ENCODE measurements at places on chromosomes 1 and 21.
A peak's percentile ranks its signal among the peaks of the same experiment; 100 is the strongest.

- DNase-seq, result no peak
Measured at GRCh38 chr1:237211031-237211430, 169.0 kb downstream of the RYR2 start.

DNA sequence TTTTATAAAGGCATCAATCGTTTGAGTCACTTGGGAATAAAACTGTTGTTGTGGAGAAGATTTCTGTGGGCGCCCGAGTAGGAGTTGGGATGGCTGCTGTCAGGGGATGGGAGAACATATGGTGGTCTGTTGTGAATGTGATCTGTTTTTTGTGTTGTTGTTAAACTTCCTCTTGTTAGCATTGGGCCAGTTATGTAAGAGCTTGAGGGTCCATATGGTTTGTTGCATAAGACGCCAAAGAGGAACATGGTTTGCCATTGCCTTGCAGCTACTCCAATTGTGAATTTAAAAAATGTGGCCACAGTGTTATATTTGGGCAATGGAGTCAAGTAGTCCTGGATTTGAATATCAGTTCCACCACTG, 136.1 kb upstream of the JUN start:
- DNase-seq, result no peak

- DNase-seq, result no peak
Measured at GRCh38 chr1:30404341-30404740, 319.0 kb downstream of the MATN1 start.

DNA sequence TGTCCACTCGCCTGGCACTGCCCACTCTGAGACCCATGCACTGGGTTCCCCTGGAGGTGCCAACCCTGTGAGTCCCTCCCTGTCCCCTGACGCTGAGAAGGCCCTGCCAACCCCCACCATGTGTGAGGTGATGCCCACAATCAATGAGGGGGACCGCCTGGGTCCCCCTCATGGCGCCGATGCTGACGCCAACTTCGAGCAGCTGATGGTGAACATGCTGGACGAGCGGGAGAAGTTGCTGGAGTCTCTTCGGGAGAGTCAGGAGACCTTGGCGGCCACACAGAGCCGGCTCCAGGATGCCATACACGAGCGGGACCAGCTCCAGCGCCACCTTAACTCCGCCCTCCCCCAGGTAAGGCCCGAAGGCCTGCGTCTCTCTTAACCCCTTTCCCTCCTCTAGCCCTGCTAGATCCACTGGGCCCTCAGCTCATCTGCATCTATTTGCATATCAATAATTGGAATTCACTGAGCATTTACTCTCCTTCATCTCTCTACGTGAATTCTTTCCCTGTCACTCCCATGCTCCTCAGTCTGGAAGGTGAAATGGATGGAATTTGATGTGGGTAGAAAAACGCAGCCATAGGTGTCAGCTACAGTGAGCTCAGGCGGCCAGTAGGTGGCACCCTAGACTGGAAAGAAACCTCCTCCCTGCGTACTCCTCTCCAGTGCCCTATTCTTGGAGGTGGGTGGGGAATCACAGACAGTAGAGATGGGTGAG, 12.8 kb downstream of the PPFIA4 start:
- no peak for DNase-seq

DNA sequence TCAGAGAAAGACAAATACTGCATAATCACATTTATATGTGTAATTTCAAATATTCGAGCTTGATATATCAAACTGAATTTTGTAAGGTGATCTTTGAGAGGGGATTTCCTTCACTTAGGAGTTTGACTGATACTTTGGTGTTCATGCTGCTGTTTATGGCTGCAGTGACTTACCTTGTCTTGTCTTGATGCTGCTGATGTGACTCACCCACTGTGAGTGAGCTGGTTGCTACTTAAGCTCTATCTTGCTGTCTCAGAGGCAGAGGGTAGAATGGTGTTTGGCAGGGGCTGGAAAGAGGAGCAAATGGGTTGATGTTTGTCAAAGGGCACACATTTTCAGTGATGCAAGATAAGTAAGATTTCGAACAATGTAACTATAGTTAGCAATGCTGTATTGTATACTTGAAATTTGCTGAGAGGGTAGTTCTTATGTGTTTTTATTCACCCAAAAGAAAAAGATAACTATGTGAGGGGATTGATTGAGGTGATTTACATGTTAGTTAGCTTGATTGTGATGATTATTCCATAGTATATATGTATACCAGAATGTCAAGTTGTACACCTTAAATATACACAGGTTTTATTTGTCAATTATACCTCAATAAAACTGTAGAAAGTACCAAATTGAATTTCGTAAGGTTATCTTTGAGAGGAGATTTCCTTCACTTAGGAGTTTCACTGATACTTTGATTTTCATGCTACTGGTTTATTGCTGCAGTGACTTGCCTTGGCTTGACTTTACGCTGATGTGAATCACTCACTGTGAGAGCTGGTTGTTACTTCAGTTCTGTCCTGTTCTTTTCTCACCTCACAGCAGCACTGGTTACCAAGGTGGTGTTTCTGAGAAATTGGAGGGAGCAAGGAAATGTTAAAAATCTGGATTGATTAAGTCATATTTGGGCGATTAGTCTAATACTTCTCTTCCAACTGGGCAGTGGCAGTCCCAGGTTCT, 94.5 kb upstream of the SLC5A9 start:
- no peak for DNase-seq

GRCh38 chr21:45997495-45998275, 16.1 kb downstream of the COL6A1 start:
- no peak for DNase-seq

DNA sequence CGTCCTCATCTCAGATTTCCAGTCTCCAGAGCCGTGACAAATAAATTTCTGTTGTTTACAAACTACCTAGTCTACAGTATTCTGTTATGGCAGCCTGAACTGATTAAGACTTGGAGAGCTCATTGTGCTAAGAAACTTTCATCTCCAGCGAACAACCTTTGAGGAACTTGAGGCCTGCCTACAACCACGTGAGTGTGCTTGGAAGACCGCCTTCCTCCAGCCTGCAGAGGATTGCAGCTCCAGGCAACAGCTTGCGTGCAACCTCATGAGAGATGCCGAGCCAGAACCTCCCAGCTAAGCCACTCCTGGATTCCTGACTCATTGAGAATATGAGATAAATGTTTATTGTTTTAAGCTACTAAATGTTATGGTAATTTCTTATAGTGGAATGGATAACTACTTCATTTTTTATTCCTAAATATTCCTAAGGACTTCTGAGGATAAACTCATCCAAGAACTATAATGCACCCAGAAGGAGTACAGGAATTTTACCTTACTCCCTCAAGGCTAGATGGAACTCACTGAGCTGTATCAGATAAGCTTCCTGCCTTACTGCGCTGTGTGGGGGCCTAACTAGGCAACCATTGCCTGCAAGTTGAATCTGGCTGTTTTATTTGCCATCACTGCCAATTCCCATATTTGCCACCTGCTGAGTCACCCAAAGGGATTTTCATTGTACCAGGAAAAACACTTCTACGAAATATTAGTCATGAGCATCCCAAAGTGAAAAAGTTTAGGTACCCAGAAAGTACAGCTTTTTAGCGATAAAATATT, 17.6 kb downstream of the FAM177B start:
- DNase-seq, result no peak

DNA sequence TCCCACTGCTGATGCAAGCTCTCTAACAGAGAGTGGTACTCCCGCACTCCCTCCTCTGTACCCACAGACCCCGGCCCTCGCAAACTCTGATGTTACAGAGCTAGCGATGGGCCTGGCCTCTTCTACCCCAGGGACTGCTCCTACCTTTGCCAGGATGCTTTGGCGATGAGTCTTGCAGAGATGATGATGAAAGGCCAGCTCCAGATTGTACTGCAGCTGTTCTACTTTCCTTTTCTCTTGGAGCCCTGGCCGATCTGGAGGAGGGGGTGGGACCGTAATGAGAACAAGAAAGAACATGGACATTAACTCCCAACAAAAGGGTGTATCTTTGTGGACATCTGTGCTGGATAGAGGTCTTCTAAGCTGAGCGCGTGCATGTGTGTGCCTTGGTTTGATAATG, 6.0 kb upstream of the LINGO4 start:
- DNase-seq, result no peak

GRCh38 chr1:29634324-29634723, 398.0 kb downstream of the PTPRU start:
- DNase-seq, result no peak

GRCh38 chr1:85609976-85610375, 29.4 kb downstream of the CCN1 start:
- no peak for DNase-seq

DNA sequence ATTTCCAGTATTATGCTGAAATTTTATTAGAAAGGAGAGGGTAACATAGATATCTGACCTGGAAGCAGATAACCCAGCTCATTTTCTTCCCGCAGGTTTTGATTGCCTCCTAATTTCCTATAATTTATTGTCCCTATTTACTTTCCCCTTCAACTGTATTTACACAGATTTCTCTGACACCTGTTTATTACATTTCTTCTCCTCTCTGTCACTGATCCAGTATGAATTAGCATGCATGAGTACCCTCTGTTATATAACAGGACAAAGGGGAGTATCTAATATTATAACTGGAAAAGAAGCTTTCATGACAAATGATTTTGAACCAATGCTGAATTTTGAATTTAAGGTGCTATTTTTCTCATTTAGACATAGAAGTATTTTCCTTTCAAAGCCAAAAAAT, 37.4 kb downstream of the DENND1B start:
- DNase-seq, result no peak

DNA sequence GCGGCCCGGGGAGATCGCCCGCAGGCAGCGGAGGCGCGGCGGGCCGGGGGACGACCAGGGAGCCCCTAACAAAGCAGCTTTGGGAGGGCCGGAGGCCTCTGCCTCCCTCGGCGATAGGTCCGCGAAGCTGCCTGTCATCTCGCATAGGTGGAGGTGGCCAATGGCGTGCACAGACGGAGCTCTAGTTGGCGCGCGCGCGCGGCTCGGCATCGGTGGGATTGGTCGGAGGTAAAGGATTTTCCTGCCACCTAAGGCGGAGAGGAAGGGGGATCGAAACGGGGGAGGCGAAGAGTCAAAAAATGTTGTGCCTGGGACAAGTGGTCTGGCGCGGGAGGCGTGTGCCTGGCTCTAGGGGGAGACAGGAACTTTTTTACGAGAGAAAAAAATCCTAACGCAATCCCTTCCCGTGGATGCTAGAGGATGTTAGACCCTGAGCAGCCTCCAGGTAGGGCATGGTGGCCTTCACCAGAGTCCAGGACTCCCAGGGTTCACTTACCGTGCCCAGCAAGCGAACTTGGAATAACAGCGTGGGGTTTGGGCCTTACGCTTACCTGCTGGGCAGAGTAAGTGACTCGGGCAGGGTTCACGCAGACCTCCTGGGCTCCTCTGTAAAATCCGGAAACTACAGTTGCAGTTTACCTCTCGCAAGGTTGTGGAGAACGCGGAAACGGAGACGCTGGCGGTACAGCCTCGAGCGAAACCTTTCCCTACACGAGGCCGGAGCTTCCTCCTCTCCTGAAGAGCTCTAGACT, 99.9 kb upstream of the SOD1 start:
- no peak for DNase-seq

GRCh38 chr1:215863796-215864195, 296.7 kb downstream of the KCTD3 start:
- DNase-seq, result no peak

DNA sequence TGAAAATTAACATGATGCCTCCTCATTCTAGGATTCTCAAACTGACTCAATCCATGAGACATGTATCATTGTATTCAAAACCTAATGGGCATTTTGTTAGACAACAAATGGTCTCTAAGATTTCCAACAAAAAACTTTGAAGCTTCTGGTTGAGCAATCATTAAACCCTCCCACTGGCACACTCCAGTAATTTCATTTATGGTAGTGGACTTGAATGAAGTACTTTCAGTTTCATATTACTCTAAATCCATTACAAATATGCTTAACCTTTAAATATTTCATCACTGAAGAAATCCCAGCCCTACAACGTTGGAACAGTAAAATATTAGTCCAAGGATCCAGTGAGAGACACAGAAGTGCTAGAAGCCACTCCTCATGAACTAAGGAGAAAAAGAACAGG, 43.5 kb downstream of the GBP6 start:
- DNase-seq, result no peak

- DNase-seq, result peak; percentile 52
Measured at GRCh38 chr1:153220606-153221303, 3.4 kb downstream of the PRR9 start.

DNA sequence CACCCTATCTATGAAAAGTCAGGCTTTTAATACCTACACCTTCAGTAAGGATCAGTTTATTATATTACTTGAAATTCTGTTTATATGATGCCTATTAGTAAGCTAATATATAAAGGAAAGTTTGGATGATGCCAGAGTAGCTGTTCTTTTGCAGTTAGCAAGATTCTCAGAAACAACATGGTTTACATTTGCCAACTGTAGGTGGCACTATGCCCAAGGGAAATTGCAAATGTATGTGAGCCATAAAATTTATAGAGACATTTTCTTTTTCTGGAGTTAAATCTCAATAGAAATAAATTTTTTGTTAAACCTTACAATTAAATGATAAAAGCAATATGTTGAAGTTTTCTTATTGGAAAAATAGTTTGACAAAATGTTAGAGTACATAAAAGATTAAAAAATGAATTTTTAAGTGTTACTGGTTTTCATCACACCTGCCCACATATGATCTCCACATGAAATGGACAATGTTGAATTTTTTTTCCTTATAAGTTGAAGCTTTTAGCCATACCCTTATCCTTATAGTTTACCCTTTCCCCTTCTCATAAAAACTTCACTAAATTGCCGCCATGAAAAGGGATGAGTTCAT, 32.1 kb upstream of the EPHX4 start:
- DNase-seq, result no peak

GRCh38 chr1:54362881-54363340, 43.3 kb downstream of the SSBP3 start:
- DNase-seq, result no peak

- no peak for DNase-seq
Measured at GRCh38 chr1:232904566-232904965, 45.8 kb upstream of the NTPCR start.

DNA sequence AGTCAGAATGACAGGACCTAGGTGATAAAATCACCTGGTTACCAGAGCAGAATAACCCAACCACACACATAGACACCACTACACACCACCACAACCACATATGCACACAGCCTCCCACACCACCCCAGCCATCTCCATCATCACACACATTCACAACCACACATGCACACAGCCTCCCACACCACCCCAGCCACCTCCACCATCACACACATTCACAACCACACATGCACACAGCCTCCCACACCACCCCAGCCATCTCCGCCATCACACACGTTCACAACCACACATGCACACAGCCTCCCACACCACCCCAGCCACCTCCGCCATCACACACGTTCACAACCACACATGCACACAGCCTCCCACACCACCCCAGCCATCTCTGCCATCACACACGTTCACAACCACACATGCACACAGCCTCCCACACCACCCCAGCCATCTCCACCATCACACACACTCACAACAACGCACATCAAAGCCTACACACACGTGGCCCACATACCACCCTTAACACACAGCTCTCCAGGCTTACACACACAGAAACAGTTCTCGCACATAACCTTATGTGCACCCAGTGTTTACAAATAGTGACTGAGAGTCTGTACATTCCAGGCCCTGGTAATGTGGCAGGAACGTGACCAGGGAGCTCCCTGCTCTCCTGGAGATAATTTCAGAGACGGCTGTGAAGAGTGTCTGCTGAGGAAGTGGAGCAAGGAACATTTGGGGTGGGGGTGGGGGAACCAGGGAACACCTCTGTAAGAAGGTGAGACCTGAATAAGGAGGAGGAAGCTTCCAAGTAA, 3.3 kb upstream of the GJB3 start:
- no peak for DNase-seq

- DNase-seq, result no peak
Measured at GRCh38 chr1:61950418-61950817, 208.1 kb downstream of the PATJ start.
